Activated gamma-delta T cell treated with Interleukin-2 at 50 U/mL for 16 hours (primary cell): ENCODE measurements at places on chromosomes 1 and 21.

GRCh38 chr1:24557711-24558131, 1.8 kb downstream of the NCMAP start:
- DNase-seq: no peak

DNA sequence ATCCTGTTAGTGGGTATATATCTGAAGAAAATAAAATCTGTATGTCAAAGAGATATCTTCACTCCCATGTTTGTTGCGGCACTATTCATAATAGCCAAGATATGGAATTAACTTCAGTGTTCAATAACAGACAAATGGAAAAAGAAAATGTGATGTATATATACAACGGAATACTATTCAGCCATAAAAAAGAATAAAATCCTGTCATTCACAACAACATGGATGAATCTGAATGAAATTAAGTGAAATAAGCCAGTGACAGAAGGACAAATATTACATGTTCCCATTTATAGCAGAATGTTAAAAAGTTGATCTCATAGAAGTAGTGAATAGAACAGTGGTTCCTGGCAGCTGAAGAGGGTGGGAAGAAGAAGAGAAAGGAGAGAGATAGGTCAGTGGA, 239.1 kb upstream of the RUNX1 start:
- DNase-seq: no peak

GRCh38 chr1:2360588-2361364, 30.6 kb downstream of the MORN1 start:
- no peak for DNase-seq

GRCh38 chr1:224486801-224487583, 52.4 kb upstream of the WDR26 start:
- no peak for DNase-seq

GRCh38 chr21:16800536-16801275, 712.1 kb upstream of the CXADR start:
- DNase-seq: no peak

DNA sequence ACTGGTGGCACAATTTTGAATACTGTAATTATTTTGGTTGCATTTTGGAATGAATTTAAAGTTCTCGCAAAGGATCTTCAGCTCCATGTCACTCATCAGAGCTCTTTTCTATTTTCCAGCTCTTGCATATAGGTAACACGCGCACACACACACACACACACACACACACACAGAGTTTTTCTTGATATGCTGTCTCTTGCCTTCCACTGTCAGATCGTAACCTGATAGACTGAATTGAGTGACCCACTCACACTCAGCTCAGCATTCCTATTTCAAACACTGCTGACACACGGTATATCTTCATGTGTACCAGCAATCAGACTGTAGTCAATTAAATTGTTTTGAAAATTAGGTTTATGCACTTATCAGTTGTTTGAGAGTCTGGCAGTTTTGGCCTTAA, 214.1 kb downstream of the PBX1 start:
- DNase-seq: no peak

- DNase-seq: no peak
These were observed 68.5 kb downstream of the TPR start for GRCh38 chr1:186306533-186306932.
